ENCODE measurements at places on chromosomes 4 and X.

GRCh38 chrX:155242300-155242699, 22.0 kb downstream of the RAB39B start:
- no peak for DNase-seq

DNA sequence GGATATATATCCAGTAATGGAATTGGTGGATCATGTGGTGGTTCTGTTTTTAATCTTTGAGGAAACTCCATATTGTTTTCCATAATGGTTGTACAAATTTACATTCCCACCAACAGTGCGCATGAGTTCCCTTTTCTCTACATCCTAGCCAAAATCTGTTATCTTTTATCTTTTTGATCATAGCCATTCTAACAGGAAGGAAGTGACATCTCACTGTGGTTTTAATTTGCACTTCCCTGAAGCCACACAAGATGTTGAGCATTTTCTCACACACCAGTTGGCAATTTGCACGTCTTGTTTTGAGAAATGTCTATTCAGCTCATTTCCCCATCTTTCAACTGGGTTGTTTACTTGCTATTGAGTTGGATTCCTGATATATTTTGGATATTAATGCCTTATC, 194.9 kb downstream of the CBLL2 start:
- DNase-seq, result no peak

DNA sequence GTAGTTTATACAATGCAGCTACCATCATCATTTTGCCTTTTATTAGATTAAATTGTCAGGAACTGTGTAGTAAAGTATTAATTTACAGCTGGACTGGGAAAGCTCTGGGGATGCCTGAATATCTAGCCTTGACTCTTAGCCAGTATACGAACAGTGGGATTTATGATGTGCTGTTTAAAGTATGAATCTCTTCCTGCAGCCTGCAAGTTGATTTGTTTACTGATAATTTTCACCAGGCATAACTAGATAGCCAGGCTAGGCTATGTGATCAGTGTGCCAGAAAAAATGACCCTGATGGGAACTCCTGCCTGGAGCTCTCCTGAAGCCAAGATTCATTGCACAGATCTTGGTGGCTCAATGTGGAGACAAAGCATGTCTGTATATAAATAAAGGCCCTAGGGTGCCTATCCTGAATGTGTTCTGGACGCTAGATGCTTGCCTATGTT, 119.2 kb downstream of the SCLT1 start:
- DNase-seq, result no peak

- no peak for DNase-seq
Measured at GRCh38 chrX:74535086-74535407, 79.4 kb downstream of the RLIM start.

DNA sequence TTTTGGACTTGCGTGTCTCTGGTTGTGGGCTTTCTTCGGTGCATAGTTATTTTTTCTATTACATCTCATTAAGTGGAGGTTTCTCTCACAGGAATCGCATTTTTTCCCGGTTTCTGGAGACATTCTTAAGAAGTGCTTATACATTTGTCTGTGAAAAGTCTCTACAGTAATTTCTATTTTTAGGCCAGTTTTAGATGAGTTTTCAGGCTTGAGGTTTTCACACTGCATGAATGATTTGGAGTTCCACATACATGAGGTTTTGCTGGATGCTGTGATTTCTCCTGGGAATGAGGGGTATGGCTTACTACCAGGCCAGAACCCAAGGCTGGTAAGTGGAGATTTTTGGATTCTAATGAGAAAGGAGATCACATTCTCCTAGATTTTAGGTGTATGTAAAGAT, 422.6 kb upstream of the SLIT2 start:
- no peak for DNase-seq

DNA sequence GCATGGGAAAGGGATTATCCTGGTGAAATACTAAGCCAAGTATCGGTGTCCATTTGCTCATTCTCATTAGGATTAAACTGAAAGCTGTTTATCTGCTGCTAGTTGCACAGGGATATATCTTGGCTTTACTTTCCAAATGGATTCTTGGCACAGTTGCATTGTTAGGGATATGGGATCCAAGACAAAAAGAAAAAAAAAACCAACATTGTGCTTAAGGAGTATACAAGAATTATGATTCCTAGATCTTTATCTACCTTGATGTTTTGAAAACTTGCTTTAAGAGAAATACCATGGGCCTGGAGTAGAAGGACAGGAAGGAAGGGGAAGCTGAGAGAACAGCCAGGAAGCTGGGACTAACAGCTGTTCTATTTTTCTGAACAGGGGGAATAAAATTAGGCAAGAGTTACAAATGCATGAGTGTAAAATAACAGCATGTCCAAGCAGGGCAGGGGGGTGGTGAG, 107.6 kb downstream of the ATXN3L start:
- no peak for DNase-seq

DNA sequence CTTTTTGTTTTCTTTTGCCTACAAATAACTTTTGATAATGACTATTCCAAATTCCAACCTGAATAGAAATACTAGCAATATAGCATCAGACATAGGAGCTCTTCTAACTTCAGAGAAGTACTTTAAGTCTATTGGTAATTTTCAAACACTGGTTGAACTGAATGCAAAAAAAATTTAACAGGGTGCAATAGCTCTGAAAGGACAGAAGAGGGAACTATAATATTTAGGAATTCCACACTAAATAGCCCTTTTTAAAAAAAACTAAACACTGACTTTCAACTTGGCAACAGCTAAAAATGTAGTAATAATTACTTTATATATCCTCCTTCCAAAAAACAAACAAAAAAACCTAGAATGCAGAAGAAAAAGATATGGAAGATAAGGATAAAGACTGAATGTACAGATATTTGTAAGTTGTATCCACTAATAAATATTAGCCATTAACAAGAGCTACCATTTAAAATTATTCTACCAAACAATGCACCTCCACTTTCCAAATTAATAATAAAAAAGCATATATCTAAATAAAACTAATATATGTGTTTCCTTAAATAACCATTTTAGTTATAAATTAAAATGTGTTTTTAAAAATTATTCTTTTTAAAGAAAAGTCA, 81.4 kb downstream of the FBXW7 start:
- DNase-seq, result no peak

DNA sequence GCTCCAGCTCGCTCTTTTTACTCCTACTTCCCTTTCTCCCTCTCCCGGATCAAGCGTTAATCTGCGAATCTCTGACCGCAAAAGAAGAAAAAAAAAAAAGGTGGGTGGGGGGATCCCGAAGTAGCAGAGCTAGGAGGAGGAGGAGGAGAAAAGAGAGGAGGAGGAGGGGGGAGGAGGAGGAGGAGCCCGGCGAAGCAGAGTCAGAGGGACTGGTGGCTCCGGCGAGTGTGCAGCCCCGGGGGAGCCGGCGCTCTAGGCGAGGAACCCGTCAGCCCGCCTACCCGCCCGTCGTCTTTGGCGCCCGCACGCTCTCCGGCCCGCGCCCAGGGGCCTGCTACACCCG, at the start of gene NHSL2:
NHSL2 (plus strand) TSS at position 203 of the 343 bp plus-strand sequence.
- DNase-seq, result no peak

DNA sequence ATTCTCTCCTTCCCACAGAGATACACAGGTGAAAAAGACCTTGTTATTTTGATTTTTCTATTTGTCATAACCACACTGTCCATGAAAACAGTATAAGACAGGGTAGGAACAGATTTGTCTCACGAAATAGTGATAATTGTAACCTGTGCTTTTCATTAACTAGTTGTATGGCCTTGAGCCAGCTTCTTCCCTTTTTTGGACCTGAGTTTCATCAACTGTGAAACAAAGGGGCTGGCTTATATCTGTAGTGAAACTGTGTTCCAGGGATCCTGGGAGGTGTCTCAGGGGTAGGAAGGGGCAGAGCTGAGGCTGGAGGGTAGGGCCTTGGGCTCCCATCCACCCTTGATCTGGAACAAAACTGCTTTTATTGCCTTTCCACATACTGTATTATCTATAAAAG, 50.9 kb downstream of the MED28 start:
- DNase-seq, result no peak

- DNase-seq, result peak; percentile 21
Measured at GRCh38 chr4:168569066-168569930, 72.4 kb downstream of the PALLD start.

DNA sequence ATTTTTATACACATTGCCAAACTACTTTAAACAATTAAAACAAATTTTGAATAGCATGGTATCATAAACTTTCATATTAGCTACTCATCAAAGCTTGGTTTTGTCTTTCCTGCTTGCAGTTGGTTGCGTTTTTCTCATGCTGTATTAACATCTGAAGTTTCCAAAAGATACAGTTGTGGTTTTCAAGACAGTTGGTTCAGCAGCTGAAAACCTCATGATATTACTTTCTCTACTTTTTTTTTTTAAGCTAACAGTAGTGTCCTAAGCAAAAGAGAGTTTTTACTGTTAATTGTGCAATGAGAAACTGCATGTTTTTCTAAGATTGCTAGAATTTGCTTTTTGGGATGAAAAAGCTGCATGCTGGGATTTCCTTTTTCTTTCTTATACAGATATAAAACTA, 15.2 kb downstream of the RUFY3 start:
- DNase-seq, result no peak

DNA sequence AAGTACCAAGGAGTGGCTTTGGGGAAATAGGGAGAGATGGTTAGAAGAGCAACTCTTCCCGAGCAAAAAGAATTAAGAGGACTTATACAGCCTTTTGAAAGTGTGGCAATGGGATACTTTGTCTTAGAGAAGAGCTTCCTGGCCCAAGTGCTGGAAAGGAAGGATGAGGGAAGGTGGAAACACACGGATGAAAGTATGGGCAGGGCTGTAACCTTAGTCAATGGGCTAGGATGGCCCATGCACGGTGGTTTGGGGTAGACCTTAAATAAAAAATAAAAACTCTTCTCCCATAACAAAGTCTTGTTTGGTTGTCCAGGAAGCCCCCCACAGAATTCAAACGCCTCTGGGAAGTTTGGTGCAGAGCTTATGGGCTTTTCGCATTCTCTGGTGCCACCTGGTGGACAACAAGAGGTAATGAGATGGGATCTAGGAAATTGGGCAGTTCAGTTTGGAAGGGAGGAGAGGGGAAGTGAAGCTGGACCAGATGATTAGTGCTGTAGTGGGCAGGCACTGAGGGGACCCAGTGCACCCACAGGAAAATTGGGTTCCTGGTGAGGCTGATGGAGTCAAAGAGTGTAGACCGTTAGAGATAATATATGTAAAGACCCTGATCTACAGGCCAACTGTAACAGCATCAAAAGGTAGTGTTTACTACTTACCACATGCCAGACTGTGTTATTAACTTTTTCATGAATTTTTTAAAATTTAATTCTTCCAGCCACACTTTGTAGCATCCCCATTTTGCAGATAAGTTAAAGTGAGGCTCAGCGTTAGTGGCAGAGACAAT, 13.8 kb upstream of the ENOX2 start:
- DNase-seq, result no peak

GRCh38 chr4:78949735-78950134, 10.5 kb upstream of the PAQR3 start:
- no peak for DNase-seq

DNA sequence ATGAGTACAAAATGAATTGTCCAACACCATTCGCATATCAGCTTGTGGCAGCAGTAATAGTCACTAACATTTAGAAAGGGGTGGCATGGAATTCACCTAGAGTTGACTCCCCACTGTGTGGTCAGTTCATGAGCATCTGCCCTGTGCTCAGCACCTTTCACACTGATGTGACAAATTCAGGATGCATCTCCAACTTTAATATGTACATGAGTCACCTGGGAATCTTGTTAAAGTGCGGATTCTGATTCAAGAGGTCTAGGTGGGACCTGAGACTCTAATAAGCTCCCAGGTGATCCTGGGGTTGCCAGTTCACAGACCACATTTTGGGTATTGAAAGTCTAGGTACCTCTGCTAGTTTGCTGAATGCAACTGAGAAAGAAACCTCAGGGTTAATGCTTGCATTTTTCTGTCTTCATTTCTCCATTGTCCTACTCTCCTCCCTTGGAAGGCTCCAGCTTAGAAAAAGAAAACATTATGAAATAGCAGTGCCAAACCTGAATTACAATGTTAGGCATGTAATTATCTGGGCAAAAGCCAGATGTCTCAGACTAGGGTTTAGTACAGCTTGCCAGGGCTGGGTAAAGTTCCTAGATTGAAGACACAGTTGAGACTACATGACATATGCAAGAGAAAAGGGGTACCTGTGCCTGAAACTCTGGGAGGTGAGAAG, 32.7 kb downstream of the TMSB4X start:
- no peak for DNase-seq

- DNase-seq, result no peak
Measured at GRCh38 chr4:38383646-38384121, 280.3 kb upstream of the KLF3 start.

GRCh38 chr4:175562542-175562941, 249.5 kb downstream of the GPM6A start:
- no peak for DNase-seq

GRCh38 chr4:134544303-134544770, 342.7 kb upstream of the PABPC4L start:
- no peak for DNase-seq

DNA sequence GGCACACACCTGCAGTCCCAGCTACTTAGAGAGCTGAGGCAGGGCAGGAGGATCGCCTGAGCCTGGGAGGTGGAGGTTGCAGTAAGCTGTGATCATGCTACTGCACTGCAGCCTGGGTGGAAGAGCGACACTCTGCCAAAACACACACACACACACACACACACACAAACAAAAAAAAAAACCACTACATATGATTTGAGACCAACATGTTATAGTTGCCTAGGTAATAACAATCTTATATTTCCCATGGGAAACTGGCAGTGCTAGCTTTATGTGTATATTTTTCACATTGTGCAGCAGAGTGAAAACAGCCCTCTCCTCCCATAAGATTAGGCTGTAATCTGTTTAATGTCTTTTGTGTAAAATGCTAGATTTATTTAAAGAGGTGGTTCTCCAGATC, 3.1 kb upstream of the FAM241A start:
- no peak for DNase-seq

- no peak for DNase-seq
Measured at GRCh38 chr4:16896881-16897750, 1.3 kb downstream of the LDB2 start.

GRCh38 chrX:54452920-54453319, 12.7 kb downstream of the TSR2 start:
- no peak for DNase-seq

- DNase-seq, result no peak
Measured at GRCh38 chrX:143429811-143430210, 87.5 kb downstream of the SPANXN3 start.

DNA sequence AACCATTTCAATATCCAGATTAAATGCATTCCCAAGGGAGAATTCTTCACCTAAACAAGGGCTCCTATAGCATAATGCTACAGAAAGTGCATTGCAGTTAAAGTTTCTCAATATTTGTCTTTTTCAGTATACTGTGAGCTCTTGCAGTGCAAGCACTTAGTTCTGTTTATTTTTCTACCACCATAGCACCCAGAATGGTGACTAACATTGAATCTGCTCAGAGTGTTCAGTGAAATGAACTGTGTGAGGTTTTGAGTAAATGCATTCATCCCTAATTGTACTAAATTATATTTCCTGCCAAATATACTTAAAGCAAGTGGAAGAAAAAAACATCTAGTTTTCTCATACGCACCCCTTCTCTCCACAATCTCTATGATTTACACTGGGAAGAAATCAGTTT, 383.9 kb downstream of the PCDH7 start:
- no peak for DNase-seq

Measured in HuH-7.5 (cell line).